Mammary microvascular endothelial cell (primary cell): ENCODE measurements at places on chromosomes 5 and 9. TPM values are rescaled to one million over a fixed set of nuclear protein-coding genes. Genes with fewer than 3 reads are reported as not detected.

The ZFP2 gene
- 0.15 and 0.60 TPM in 2 replicates for total RNA-seq

The PRR16 gene
- not detected in 2 replicates for total RNA-seq

The C5orf46 gene
- not detected in 2 replicates for total RNA-seq

The EGR1 gene
- total RNA-seq: 3.3 and 3.4 TPM in 2 replicates
